Activated CD4-positive, alpha-beta memory T cell treated with anti-CD3 and anti-CD28 coated beads for 36 hours (primary cell): ENCODE measurements at places on chromosomes 1 and 21. TPM values are rescaled to one million over a fixed set of nuclear protein-coding genes. Genes with fewer than 3 reads are reported as not detected.
A peak's percentile ranks its signal among the peaks of the same experiment; 100 is the strongest.

DNA sequence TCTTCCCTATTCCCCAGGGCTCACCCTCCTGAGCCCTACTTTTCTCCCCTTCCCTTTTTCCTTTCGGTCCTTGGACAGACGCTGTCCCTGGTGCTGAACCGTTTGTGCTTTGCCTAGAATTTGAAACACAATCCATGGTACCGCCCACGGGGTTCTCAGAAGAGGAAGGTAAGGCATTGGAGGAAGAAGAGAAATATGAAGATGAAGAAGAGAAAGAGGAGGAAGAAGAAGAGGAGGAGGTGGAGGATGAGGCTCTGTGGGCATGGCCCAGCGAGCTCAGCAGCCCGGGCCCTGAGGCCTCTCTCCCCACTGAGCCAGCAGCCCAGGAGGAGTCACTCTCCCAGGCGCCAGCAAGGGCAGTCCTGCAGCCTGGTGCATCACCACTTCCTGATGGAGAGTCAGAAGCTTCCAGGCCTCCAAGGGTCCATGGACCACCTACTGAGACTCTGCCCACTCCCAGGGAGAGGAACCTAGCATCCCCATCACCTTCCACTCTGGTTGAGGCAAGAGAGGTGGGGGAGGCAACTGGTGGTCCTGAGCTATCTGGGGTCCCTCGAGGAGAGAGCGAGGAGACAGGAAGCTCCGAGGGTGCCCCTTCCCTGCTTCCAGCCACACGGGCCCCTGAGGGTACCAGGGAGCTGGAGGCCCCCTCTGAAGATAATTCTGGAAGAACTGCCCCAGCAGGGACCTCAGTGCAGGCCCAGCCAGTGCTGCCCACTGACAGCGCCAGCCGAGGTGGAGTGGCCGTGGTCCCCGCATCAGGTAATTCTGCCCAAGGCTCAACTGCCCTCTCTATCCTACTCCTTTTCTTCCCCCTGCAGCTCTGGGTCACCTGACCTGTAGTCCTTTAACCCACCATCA is 10.4 kb downstream of the BCAN start:
- peak; percentile 32 for DNase-seq

GRCh38 chr1:211490821-211491415 is 1.0 kb downstream of the RD3 start:
- DNase-seq = no peak

- DNase-seq = no peak
Observed at GRCh38 chr1:62052946-62053345, 141.7 kb upstream of the L1TD1 start.

- DNase-seq = no peak
Observed at GRCh38 chr1:3194760-3195479, 125.9 kb downstream of the PRDM16 start.

- DNase-seq = no peak
Observed at GRCh38 chr1:3352299-3352951, 102.0 kb upstream of the ARHGEF16 start.

DNA sequence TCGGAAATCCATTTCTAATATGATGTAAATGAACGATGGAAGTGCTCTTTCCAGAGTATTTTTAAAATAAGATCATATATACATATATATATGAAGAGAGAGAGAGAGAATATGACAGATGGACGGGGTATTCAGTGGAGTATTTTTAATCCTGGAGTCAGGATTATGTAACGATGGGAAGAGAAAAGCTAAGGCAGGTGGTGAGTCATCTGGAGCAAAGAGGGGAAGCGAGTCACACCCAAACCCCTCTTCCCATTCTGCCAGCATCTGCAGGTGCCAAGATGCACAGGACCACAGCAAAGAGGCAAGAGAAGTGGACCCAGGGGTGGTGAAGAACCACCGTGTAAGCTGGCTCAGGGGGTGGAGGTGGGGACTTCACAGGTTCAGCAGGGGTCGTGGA is 102.7 kb upstream of the GRIK3 start:
- no peak for DNase-seq

- no peak for DNase-seq
Observed at GRCh38 chr1:247054992-247055415, 23.6 kb downstream of the ZNF670 start.

GRCh38 chr1:151533870-151534269 is 6.2 kb upstream of the TUFT1 start:
- no peak for DNase-seq

DNA sequence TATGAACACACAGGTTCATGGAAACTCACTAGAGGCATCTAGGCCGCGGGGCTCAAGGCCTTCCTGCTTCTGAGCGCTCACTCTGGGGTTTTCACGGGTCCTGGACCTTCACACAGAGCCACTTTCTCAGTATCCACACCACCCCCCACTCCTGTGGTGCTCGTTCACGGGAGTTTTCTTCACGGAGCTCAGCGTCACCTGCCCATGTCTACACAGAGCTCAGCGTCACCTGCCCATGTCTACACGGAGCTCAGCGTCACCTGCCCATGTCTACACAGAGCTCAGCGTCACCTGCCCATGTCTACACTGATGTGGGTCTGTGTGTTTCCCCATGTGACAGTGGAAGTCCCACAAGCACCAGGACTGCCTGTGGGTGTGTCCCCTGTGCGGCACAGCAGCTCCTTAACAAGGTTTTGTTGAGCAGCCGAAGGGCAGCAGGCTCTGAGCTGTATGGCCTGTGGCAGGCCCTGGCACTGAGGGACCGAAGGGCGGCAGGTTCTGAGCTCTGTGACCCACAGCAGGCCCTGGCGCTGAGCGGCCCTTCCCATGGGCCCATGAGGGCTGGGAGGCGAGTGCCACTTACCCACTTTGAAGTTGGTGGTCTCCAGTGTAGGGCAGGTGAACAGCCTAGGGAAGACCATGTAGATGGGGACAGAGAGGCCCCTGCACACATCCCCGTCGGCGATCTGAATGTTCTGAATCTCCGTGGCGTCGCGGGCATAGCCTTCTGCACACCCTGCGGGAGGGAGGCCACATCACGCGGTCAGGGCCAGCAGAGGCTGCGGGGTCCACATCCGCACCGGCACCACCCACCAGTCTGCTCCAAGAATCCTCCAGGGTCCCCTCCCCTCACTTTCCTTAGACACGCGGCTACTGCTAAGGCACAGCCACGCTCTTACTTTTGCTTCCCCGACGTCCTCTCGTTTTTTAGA is 39.8 kb downstream of the VPS26C start:
- no peak for DNase-seq

- DNase-seq = peak; percentile 34
Observed at GRCh38 chr1:64891448-64891825, 74.9 kb downstream of the JAK1 start.

DNA sequence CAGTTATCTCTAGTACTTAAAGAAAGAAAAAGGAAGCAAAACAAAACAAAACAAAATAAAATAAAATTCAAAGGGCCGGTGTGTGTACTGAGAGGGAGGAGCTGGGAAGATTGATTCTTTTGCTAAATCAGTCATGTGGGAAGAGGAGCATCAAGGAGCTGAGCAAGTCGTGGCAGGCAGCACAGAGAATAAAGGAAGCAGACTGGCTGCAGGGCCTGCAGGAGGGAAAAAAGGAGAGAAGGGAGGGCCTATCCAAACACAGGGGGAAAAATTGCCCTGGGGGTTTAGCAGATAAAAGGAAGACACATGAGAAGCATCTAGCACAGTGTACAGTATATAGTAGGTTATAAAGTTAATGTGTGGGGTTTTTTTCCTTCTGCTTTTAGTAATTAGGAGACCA is 27.6 kb downstream of the AGO4 start:
- no peak for DNase-seq

DNA sequence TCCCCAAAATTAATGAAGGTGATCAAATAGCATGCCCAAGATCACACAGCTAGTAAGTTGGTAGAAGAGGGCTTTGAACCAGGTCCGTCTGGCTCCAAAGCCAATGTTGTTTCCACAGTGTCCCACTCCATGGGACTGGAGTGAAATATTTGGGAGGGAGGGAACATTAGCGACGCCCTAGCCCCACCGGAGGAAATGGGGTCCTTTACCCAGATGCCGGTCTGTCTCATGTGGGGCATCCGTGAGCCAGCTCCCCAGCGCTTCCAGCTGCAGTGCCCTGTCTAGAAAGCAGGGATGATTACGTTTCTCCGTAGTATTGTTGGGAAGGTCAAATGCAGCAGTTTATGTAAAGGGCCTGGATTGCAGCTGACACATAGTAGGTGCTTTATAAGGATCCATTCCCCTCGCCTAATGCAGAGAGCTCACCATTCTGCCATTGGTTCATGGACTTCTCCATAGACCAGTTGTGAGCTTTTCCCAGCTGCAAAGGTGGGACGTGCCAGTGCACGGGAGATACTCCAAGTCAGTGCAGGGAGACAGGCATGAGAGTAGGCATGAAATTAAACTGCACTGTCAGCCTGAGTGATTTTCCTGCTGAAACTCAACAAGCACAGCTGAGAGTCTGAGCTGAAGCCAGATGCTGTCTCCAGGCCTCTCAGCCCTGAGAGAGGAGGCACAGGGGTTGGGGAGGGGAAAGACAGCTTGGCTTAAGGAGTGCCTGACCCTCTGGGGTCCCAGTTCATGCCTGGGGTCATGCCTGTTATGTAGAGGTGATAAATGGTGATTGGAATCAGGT is 24.7 kb downstream of the QSOX1 start:
- no peak for DNase-seq

GRCh38 chr1:50418600-50419109 is 4.6 kb downstream of the DMRTA2 start:
- DNase-seq = no peak

DNA sequence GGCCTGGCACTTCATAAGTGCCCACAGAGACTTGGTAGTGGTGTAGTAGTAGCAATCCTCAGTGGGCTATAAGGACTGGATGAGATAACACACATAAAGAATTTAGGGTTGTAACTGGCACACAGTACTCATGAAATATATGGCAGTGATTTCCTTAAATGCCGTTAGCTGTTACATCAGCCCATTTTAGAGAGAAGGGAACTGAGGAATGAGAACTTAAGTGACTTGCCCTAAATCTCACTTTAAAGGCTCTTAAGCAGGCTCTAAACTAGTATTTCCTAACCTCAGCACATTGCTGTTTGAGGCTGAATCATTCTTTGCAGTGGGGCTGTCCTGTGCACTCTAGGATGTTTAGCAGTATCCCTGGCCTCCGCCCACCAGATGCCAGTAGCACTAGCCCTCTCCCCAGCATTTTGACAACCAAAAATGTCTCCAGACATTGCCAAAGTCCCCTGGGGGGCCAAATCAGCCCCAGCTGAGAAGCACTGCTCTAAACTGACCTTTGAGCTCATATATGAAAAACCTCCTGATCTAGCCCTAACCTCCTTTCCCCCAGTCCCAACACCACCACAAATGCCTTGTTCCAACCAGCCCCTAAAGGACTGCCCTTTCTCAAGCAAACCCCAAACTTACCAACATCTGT is 11.6 kb downstream of the CAMK2N1 start:
- DNase-seq = no peak

GRCh38 chr1:27391511-27392095 is 819 bp upstream of the GPR3 start:
- DNase-seq = peak; percentile 50

- no peak for DNase-seq
Observed at GRCh38 chr21:30964283-30964682, 74.0 kb downstream of the KRTAP19-8 start.

SPRR2B gene
- not detected for total RNA-seq

NTMT2 gene
- total RNA-seq = not detected

CD1B gene
- not detected for total RNA-seq

MYCL gene
- total RNA-seq = 0.07 TPM

RAP1GAP gene
- total RNA-seq = 1.7 TPM
